ENCODE measurements at places on chromosomes 13 and 19.

DNA sequence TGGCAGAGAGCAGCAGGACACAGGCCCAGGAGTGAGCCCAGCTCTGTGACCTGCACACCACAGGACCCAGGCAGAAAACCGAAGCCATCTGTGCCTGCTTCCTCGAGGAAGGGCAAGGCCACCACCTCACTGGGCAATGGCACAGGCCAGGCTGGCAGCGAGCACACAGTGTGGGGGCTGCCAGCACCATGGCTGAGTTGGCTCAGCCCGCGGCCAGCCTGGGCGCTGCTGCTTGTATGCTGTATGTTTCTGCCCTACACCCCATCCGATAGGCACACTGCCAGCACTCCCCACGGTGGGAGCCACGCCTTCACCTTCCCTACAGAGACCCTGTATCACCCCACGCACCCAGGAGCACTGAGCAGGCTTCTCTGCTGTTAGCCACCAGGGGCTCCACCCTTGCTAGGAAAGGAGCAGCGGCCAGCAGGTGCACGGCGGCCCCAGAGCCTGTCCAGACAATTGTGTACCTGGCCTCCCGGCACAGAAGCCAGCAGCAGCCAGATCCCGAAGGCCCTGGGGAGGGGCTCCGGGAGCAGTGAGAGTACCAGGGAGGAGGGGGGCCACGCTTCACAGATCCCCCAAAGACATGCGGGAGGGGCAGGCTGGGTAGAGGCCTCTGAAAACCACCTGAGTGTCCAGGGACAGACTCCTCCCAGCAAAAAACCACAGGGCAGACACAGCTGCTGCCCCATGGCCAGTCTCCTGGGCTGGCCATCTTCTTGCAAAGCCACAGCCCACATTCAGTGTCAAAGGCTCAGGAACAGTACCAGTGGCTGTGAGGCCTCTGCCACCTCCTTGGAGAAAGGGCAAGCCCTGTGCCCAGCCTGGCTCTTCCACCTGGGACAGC, 56.1 kb downstream of the MLLT1 start:
- DNase-seq = no peak

GRCh38 chr13:49407936-49408335, 35.9 kb downstream of the CAB39L start:
- DNase-seq = no peak

GRCh38 chr13:101415358-101416174, 742 bp downstream of the NALCN start:
- no peak for DNase-seq

DNA sequence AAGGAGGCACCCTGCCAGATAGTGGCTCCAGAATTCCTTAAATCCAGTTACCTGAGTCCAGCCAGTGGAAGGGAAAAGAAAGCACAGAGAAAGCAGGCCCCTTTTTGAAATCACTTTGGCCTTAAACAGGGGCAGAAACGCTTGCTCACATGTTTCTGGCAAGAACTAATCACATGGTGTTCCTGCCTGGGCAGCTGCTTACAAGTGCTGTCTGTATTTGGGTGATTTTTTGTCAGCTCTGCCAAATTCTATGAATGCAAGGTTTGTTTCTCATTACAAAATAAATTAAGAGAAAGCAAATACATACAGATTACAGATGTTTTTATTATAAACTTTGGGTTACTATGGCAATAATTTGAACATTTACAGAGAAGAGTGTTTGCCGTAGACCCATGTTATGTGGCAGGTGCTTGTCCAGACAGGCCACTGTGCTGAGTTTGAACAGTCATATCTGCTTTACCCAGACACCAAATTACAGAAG, 1237.8 kb downstream of the SLITRK5 start:
- no peak for DNase-seq

- no peak for DNase-seq
Measured at GRCh38 chr13:58461217-58461616, 829.7 kb downstream of the PCDH17 start.

DNA sequence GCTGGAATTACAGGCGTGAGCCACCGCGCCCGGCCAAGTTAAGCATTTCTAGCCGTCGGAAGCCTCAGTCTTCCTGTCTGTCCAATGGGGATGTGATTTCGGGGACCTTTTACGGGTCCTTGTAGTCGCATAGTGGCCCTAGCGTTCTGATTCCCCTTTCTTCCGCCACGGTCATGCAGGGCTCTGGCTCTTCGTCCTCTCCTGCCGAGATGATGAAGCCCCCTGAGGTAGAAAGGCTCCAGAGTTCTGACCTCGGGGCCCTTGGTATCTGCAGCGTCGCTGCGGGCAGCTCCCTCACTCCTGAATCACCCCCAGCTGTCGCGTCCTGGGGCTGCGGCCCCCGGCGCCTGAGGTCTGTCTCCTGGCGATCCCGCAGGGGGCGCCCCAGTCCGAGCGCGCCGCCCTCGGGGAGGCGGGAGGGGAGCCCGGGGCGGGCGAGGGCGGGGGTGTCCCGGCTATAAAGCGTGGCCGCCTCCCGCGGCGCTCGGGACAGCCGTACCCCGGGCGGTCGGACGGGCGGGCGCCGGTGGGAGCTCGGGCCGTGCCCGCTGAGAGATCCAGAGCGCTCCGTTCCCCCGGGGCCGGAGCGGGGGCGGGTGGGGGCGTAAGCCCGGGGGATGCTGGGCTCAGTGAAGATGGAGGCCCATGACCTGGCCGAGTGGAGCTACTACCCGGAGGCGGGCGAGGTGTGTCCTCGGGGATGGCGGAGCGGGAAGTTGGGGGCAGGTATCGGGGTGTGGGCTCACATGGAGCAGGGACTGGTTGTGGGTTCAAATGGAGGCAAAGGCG, at the start of gene FOXA3:
Gene FOXA3, plus strand, starts transcription at position 487 of the 789 bp plus-strand sequence. Its CDS starts 131 bp downstream, at position 618.
- peak; percentile 78 for DNase-seq

DNA sequence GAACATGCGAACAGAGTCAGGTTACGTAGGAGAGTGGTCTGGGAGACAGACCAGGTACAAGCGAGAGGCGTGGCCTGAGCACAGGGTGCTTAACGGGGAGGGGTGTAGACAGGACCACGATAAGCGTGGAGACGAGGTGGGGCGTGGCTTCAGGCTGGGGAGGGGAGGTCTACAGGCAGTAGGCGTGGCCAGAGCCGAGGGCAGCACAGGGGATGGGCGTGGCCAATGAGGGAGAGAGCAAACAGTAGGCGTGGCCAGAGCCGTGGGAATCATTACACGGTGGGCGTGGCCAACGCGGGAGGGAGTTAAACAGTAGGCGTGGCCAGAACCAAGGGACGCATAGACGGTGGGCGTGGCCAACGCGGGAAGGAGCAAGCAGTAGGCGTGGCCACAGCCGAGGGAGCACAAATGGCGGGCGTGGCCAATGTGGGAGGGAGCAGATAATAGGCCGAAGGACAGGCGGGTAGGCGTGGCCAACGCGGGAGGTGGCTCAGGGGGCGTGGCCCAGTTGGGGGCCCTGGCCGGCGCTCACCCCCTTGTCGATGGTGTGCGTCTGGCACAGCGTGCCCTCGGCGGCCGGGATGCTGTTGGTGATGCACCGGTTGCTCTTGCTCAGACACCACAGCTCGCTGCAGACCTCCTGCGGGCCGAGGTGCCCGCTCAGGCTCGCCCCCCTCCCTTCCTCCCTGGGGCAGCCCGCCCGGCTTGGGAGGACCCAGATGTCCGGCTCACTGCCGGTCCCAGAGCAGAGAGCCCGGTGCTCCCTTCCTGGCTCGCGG, 15.2 kb upstream of the MYO1F start:
- DNase-seq = peak; percentile 95

- DNase-seq = no peak
Measured at GRCh38 chr13:72754111-72754510, 26.4 kb downstream of the BORA start.

DNA sequence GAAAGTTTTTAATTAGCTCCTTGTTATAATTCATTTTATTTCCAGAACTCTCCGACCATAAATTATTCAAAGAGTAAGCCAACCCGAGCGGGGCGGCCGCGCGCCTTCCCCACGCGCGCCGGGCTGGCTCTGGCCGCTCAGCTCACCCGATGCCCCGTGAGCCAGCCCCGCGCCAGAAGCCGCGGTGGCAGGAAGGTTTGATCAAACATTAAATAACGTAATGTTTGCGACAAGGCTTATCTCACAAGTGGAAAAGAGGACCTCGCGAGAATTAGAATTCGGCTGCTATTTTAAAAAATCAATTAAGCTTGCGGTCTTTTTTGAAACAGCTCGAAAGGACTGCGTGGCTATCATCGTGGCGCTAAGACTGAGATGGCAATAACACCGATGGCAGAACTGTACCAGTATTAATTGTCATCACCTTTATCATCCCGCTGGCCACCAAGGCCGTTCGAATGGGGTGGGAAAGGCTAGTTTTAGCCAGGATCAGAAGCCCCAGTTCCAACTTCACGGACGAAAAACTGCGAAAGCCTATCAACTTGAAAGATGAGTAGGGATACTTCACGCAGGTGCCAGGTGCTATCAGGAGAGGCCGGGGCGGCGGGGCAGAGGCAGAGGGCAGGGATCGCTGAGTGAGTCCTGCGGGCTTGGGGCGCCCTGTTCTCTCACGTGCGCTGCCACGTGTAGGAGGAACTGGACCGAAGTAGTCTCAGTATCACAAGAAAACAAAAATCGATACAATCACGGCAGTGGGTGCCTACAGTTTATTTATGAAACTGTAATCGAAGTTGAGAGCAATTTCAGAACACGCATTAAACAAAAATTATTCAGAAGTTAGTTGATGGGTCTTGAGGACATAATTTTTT, 6.4 kb downstream of the POU4F1 start:
- no peak for DNase-seq

Measured in AG20443 (cell line).